Daoy (cell line): ENCODE measurements at places on chromosomes 3 and 15. TPM values are rescaled to one million over a fixed set of nuclear protein-coding genes. Genes with fewer than 3 reads are reported as not detected.

Gene LRRC31
- total RNA-seq, result not detected in 2 replicates

GRCh38 chr3:46695177-46695961 lies 1.9 kb upstream of the ALS2CL start:
- DNase-seq, result no peak

GRCh38 chr3:165195640-165196576 lies at the start of gene SLITRK3:
Gene SLITRK3 (minus strand): TSS chr3:165196384. CDS start chr3:165190830, 5,554 bp downstream.
- DNase-seq, result peak; percentile 5

- no peak for DNase-seq
Observed at GRCh38 chr3:151322511-151322910, 5.9 kb upstream of the GPR87 start.

Gene NR2E3
- not detected in 2 replicates for total RNA-seq

DNA sequence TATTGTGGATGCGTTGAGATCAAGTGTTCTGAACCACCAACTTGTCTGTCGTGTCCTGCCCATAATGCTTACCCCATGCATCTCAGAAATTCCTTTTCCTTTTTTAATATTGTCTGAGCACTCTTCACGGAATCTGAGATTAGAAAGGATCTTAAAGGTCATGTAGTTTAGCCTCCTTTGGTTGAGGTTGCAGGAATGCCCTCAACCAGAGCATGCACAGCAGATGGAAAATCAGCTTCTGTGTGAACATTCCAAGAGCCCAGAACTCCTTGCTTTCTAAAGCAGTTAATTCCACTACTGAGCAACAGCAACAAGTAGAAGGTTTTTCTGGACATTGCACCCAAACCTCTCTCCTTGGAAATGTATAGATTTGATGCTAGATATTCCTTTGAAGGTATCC lies 153.7 kb downstream of the TPRG1 start:
- DNase-seq, result no peak

GRCh38 chr15:76972389-76973361 lies 22.3 kb upstream of the PSTPIP1 start:
- peak; percentile 23 for DNase-seq

DNA sequence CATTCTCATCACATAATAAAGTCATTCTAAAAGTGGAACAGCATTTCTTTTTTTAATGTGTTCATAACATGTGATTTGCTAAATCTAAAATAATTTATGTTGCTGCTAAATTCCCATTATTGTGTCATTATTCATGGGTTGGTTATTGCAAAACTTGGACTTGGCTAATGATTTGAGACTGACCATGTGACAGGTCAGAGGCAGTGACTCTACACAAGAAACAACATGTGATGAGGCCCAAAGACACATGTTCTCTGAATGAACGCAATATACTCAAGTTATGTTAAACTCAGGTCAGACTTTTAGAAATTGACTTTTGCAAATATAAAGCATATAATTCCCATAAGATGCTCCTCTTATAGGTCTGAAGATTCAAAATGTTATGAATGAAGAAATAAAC lies 566.1 kb downstream of the TBL1XR1 start:
- no peak for DNase-seq

Gene RBM15B
- total RNA-seq, result 8.7 and 12.6 TPM in 2 replicates

- DNase-seq, result peak; percentile 56
Observed at GRCh38 chr3:23664459-23664858, 141.3 kb upstream of the UBE2E1 start.

Gene GHSR
- total RNA-seq, result not detected in 2 replicates

Gene CAMK1
- total RNA-seq, result 7.7 and 28.1 TPM in 2 replicates

GRCh38 chr15:59194639-59195325 lies 11.9 kb upstream of the LDHAL6B start:
- DNase-seq, result no peak

Gene TM4SF1
- 206 and 209 TPM in 2 replicates for total RNA-seq

Gene EPHA6
- total RNA-seq, result not detected in 2 replicates

Gene PRKCD
- total RNA-seq, result 0.30 and 0.80 TPM in 2 replicates

Gene JMJD7
- total RNA-seq, result 0.65 and 3.0 TPM in 2 replicates

- DNase-seq, result no peak
Observed at GRCh38 chr3:14946739-14947099, 664 bp upstream of the NR2C2 start.

- DNase-seq, result no peak
Observed at GRCh38 chr15:52441841-52442240, 86.8 kb downstream of the MYO5A start.

DNA sequence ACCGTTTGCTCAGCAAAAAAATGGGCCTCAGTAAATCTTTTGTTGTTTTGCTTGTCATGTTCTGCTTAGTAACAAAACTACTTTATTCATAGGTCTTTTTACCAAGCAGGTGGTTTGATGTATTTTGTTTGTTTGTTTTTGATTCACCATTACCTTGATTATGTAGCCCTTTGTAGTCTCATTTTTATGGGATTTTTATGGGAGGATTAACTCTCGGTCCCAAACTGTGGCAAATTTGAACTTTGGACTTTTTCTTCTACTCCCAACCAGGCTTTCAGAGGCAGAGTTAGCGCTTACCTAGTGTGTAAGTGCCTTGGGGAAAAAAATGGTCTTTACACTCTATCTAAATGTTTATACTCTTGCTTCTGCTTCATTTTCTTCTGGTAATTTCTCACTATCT lies 276.7 kb upstream of the POU1F1 start:
- no peak for DNase-seq

DNA sequence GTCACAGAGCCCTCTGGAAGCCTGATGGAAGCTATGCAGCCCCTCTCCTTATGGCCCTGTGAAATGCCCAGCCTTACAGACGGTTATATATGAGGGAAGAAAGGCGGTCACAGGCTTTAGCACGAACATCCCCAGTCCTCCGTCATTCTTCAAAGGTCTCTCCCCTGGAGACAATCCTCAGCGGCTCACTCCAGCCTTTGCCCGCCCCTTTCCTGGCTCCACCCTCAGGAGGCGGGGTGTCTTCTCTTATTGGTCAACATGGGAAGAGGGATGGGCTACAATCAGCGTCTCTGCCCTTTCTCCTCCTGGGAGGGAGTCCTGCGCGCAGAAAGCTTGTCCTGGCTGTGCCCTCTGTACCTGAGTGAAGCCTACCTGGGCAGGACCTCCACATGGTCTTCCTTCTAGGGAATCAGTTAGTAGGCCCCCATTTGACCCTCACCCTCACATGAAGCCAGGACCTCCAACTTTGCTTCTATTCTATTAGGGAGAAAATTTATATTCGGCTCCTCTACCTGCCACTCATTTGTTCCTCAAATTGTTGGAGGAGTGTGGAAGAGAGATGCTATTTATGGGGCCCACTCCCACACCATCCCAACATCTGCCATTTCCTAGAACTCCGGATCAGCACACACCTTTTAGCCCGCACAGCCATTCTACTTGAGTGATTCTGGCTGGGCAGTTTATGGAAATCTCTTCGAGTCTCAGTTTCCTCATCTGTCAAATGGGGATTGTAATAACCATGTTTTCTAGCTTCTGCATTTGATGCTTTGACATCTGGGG lies 112.9 kb upstream of the SLC6A11 start:
- peak; percentile 33 for DNase-seq

- DNase-seq, result no peak
Observed at GRCh38 chr3:177231242-177231641, 34.0 kb upstream of the TBL1XR1 start.

DNA sequence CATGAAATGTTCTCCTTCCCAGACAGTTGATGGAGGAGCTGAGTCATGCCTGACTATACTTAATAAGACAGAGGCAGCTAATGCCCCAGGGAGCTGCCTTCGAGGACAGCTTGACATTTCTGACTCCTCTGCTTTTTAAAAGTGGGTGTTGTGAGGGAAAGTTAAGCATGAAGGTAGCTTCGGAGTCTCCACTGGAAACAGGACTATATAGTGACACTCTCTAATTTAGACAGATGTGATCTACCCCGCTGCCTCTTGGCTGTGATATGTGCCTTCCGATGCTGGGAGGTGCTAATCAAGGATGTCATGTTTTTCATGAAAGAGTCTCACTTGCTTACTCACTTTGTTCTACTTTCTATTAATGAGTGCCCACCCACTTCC lies 72.7 kb downstream of the IL1RAP start:
- DNase-seq, result peak; percentile 67

DNA sequence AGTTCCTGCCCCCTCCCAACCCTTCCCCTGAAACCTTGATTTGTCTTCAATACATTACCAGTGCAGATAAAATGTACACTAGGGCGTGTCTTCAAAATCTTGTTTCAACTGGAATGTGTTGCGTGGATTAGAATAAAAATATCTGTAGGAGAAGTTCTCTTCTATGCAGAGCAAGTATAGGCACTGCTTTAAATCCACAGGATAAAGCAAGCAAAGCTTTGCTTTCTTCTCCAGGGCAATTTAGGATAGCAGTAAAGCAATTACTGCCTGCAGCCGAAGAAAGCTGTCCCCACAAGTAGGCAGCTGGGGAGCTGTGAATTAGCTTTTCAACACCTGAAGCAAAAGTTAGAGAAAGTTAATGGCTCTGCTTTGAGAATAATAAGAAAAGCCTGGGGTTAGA lies 329.7 kb upstream of the KCNMB2 start:
- no peak for DNase-seq

DNA sequence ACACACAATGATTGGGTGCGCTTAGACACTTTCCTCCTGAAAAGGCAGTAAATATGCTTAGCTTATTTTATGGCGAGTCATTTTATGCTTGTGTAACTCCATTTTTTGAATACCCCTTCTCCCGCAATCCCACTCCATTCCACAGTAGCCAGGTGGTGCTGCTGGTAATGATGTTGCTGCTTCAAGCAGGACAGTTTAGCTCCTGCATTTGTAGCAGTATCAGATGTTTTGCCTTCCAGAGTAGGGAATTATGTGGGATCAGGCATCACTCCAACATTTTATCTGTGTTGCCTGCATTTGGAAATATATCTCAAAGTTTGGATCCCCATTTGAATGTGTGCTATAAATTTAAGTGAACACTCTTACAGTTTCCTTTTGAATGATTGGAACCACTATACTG lies 302.1 kb upstream of the SGO1 start:
- DNase-seq, result no peak

Gene AHSG
- total RNA-seq, result not detected in 2 replicates

- DNase-seq, result no peak
Observed at GRCh38 chr3:187484547-187485295, 116.5 kb downstream of the RTP4 start.

- DNase-seq, result no peak
Observed at GRCh38 chr3:13517253-13517977, 31.5 kb upstream of the FBLN2 start.

Gene UBE2Q2
- total RNA-seq, result 38.3 and 41.4 TPM in 2 replicates

GRCh38 chr3:105385819-105386508 lies 19.3 kb downstream of the ALCAM start:
- DNase-seq, result no peak
